ENCODE measurements at places on chromosomes 7 and 10.
A peak's percentile ranks its signal among the peaks of the same experiment; 100 is the strongest.

GRCh38 chr7:101814081-101814990, 3.1 kb upstream of the CUX1 start:
- peak; percentile 87 for DNase-seq

DNA sequence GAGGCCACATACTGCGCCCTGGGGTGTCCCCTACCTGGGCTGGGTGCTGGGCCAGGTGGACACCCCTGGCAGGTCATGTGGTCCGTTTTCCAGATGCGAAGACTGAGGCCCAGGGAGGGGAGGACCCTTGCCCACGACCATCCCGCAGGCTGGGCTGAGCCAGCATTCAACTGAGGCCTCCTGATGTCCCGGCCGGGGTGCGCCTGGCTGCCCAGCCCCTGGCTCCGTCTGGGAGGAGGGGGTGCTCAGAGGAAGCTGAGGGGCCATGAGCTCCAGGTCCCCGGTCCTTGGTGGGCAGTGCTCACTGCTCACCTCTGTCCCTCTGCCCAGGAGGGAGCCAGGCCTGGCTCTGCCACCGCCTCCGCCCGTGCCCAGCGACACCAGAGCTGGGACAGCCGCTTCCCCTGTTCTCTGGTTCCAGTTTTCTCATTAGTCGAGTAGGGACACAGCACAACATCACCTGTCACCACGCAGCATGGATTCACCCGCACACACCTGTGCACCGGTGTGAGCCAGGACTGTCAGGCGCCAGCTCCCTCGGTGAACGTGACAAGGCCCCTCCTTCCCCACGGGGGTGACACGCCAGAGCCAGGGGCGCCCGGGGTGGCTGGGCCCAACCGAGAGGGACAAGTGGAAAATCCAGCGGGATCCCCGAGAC, 139.7 kb downstream of the ELFN1 start:
- peak; percentile 55 for DNase-seq

GRCh38 chr7:131302876-131303707, 24.6 kb upstream of the MKLN1 start:
- no peak for DNase-seq

- DNase-seq, result no peak
Observed at GRCh38 chr10:121199081-121199480, 347.9 kb downstream of the WDR11 start.

GRCh38 chr10:28738200-28738599, 60.9 kb downstream of the BAMBI start:
- no peak for DNase-seq

- no peak for DNase-seq
Observed at GRCh38 chr7:116166156-116166555, 44.2 kb upstream of the TES start.

GRCh38 chr10:36721871-36722270, 403.5 kb upstream of the ANKRD30A start:
- DNase-seq, result no peak

DNA sequence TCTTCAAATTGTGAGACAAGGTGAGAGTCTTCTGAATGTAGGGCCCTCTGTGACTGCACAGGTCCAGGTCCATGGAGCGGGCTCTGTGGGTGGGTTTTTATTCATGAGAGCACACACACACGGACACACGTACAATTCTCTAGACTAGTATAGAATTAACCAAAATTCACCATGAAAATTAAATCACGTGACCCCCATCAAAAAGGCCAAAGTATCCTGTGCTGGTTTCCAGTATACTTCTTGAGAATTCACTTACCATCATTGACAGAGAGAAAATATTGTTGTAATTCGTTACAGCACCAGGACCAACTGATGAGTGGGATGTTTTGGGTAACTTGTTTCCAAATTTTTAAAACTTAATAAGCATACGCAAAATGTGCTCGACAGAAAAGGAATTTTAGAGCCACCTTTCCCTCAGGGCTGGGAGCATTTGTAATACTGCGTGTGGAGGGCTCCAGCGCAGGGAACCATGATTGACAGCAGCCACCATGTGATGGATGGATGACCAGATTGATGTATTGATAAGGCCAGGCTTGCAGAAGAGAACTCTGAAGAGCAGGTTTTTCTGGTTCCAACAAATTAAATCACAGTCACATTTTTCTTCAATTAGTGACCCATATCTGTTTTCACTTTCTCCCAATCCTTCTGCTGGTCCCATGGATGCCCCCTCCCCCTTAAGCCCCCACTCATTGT, 14.9 kb upstream of the DNTT start:
- no peak for DNase-seq

DNA sequence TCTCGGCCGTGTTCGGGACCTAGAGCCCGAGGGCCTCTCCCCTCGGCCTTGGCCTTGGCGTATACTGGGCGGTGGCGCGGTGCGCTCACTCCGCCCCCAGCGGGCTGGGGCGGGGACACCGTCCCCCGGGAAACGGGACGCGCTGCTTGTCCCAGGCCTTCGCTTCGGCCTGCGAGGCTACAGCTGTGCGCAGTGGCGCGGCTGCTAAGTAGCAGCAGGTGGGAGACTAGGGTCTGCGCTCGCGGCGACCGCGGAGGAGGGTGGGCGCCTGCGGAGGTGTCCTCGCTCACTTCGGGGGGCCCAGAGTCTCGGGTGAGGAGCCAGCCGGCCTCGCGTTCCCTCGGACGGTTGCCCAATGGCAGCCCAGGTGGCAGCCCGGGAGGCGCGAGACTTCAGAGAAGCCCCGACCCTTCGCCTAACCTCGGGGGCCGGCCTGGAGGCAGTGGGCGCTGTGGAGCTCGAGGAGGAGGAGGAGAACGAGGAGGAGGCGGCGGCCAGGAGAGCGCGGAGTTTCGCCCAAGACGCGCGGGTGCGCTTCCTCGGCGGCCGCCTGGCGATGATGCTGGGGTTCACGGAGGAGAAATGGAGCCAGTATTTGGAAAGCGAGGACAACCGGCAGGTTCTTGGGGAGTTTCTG, at the start of gene DNAH11:
Gene DNAH11 (plus strand): TSS at position 149 of the 637 bp plus-strand sequence. CDS start 207 bp downstream, at position 356.
- peak; percentile 82 for DNase-seq

GRCh38 chr10:14880229-14880628, 1.6 kb downstream of the SUV39H2 start:
- DNase-seq, result no peak

GRCh38 chr10:30186371-30186875, 127.0 kb upstream of the JCAD start:
- no peak for DNase-seq

DNA sequence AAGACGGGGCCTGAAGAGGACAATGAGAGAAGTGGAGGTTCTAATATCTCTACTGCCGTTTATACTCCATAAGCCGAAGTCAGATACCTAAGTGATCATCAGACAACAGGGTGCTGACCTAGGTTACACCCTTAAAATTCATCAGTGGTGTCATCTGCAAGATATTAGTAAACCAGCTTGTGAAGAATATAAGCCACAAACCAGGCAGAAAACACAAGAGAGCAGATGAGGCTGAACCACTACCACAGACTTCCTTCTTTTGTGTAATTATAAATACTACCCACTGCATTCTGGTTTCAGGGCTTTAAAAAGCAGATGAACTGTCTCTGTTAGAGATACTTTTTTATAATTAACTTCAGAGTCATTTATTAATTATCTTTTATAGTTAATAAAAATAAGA, 69.0 kb upstream of the LRRC17 start:
- no peak for DNase-seq

DNA sequence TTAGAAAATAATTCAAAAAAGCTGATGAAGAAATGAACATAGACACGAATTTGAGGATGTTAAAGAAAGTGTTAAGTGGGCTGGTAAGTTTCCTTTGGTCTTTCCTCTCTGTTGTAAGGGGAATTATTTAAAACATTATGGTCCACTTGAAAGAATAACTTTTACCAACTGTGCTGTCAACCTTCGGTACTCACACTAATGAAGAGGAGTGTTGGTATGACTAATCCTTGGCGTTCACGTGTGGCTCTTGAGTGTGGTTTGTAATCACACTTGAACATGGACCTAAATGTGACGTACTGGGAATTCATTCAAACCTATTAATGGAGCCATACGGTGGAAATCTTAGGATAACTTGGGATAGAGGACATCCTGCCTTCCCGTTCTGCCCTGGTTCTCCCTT, 41.3 kb downstream of the TBXAS1 start:
- DNase-seq, result no peak

DNA sequence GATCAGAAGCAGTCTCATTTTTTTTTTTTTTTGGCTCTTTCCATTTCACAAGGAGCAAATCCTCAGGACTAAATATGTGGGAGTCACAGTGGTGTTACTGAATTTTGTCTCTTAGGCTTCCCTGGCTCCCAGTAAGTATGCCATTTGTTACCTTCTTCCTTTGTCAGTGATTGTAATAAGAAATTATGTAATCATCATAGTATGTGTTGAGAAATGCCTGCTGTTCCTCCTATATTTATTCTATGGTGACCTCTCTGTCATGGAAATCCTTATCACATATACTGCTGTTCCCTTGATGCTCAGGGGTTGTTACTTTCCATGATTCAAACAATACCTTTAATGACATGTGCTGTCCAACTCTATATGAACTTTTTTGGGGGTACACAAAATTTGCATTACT, 4.8 kb upstream of the OR9A4 start:
- no peak for DNase-seq

DNA sequence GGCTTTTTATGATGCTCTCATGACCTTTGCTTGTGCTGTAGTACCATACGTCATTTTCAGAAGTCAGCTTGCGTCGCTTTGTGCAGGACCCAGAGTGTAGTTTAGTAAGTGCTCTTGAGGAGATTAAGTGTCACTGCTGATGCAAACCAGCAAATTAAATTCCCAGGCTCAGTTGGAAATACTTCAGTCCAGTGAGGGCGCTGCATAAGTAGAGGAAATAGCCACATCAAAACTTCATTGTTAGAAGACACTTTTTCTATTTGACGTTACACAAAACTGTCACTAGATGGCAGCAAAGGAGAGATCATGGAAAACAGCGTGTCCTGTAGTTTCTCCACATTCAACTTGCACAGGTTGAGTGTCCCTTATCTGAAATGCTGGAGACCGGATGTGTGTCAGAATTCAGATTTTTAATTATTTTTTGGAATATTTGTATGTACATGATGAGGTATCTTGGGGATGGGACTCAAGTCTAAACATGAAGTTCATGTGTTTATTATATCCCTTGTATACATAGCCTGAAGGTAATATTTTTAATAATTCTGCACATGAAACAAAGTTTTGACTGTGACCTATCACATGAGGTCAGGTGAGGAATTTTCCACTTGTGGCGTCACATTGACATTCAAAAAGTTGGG, 7.9 kb downstream of the ZNF22 start:
- DNase-seq, result no peak

GRCh38 chr10:47057471-47057870, 146.2 kb downstream of the PTPN20 start:
- DNase-seq, result peak; percentile 41

DNA sequence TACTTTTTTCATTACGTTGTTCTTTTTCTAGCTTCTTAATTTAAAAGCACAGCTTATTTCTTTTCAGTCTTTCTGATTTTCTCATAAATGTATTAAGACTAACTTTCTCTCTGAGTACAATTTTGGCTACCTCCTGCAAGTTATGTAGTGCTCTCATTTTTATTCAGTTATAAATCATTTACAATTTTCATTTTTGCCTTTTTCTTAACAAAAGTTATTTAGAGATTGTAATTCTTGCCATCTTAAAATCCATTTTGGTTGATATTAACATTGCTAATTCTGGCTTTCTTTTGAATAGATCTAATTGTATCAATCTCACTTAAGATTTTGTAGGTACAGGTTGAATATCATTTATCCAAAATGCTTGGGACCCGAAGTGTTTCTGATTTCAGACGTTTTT, 97.2 kb upstream of the LRRC4 start:
- no peak for DNase-seq

- no peak for DNase-seq
Observed at GRCh38 chr7:43785420-43785819, 26.9 kb downstream of the BLVRA start.

DNA sequence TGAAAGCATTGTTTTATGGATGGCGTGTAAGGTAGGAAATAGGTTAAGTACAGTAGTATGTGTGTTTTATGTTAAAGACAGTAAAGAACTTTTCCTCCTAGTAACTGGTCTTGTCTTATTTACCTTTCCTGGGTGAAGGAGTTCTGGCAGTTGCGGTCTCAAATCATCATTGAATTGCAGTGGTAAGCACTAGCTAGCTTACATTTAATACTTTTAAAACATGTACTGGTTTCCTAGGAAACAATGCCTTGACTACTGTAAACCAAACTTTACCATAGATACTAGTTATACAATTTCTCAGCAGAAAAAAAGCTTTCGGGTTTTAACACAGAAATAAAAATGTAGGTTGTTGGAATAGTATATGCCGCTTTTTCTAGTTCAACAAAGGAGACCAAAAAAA, 37.7 kb downstream of the PRKG1 start:
- DNase-seq, result no peak

DNA sequence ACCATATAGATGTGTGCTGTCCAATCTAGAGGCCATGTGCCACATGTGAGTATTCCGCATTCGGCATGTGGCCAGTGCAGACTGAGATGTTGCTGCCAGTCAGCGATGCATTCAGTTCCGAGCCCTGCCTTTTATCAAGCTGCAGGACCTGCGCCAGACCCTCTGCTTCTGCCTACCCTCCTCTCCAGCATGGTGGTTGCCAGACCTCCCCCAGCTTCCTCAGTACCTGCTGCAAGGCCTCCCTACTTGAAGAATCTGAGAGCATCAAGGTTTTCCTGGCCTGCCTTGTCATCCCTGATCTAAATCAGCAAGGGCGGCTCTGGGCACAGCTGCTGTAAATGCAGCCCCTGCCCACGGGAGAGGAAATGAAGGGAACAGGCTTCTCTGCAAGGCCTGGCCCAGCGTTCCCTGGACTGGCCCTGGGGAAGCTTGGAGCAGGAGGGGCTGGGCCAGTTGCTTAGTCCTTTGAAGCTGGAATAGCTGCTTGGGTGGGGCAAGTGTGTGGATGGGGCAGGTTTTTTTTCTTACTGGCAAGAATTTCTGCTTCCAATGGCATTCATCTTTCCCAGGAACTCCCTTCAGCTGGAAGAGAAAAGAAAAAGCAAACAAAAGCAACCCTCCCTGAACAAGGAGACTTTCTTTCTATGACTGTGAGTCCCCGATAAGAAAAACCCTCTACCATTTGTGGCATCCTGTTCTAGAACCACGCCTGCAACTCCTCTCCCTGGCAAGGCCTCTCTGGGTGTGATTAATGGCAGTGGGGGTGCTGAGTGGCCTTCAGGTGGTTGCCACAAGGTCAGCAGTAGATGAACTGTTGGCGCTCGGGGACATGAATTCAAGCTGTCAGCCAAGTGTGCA, 93.0 kb downstream of the NHLRC2 start:
- DNase-seq, result no peak

DNA sequence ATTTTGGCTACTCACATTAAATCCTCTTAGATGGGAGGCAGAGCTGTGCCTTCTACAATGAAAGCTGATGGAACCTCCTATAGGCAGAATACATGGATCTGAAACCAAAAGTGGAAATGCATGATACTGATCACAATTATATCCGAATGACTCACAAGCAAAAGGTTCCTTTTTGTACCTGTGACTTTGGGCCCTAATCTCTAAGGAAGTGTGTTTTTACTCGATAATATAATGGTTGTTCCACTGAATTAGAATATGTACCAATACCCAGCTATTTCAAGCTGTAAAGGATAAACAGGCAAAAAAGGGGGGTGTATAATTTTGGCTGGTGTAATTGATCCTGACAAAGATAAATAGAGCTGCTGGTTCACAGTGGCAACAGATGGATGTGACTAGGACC, 17.6 kb upstream of the LAMB1 start:
- DNase-seq, result no peak

GRCh38 chr7:68183176-68183575, 1186.5 kb downstream of the TYW1 start:
- DNase-seq, result no peak

GRCh38 chr10:101018118-101018599, 12.8 kb downstream of the PDZD7 start:
- DNase-seq, result no peak
